AG04450 (cell line): ENCODE measurements at places on chromosomes 11 and 22. TPM values are rescaled to one million over a fixed set of nuclear protein-coding genes. Genes with fewer than 3 reads are reported as not detected.

Gene LRRC55
- polyA plus RNA-seq, result not detected in 2 replicates

Gene TPBGL
- 0.02 TPM in 1 of 2 replicates, not detected in the other for polyA plus RNA-seq

DNA sequence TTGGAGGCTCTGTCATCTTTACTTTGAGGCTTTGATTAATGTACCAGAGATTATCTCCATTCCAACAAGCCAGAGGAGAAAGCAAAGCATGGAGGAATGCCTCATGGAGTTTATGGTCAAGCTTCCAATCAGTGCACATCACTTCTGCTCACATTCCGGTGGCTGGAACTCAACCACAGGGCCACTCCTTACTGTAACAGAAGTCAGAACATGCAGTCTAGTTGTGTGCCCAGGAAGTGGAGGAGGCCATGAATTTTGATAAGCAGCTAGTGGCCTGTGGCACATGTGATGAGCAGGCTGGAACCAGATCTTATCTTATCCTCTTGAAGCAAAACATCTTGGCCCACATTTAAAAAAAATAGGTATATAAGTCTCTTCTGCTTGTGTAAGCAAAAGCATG is 258.9 kb upstream of the ARHGAP20 start:
- DNase-seq, result no peak

- no peak for DNase-seq
Observed at GRCh38 chr22:23100124-23100801, 29.9 kb downstream of the GNAZ start.

DNA sequence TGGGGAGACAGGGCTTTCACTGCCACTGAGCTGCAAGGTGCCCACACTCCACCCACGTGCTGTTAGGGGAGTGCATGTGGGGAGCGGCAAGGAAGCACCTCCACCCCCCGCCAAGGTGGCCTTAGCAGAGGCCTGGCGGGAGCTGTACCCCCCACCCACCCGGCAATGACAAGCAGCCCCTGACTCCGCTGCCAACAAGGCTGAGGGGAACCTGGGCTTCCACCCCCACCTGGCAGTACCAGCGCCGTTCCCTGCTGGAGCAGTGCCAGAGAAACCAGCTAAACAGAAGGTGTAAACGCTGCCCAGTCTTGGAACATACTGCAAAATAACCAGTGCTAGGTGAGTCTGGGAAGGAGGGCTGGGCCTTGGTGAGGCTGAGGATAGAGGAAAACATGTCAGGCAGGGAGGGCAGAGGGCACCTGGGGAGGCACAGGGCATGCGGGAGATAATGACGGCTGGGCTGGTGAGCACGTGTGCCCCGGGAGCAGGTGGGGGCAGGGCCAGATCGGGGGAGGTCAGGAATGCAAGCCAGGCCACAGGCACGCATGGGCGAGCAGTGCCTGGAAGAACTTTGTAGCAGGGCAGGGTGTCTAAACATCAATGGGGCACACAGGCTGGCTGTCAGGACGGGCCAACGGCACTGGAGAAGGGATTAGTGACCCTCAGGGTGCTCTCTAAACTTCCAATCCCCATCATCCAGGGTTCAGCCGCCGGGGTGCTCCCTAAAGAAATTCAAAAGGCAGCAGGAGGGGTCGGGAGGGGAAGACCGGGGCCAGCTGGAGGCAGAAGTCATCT is 6.6 kb downstream of the CERK start:
- no peak for DNase-seq

DNA sequence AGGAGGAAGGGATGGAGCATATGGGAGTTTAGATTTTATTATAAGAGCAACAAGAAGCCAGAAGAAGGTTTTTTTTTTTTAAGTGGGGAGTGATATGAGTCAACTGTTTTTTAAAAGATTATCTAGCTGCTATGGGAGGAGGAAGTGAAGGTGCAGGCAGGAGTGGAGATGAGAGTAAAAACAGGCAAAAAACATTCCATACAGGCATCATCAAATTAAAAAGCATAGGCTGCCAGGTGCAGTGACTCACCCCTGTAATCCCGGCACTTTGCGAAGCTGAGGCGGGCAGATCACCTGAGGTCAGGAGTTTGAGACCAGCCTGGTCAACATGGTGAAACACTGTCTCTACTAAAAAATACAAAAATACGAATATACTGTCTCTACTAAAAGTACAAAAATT is 368.4 kb upstream of the MTNR1B start:
- no peak for DNase-seq

GRCh38 chr11:12209096-12209495 is 98.7 kb downstream of the MICAL2 start:
- no peak for DNase-seq

- DNase-seq, result peak; percentile 24
Observed at GRCh38 chr11:106691807-106692365, 326.4 kb downstream of the GUCY1A2 start.

GRCh38 chr22:34297536-34298120 is 377.4 kb upstream of the LARGE1 start:
- no peak for DNase-seq

GRCh38 chr11:92552942-92553341 is 328.3 kb downstream of the FAT3 start:
- no peak for DNase-seq

- no peak for DNase-seq
Observed at GRCh38 chr11:7671347-7672215, 1.7 kb downstream of the CYB5R2 start.

DNA sequence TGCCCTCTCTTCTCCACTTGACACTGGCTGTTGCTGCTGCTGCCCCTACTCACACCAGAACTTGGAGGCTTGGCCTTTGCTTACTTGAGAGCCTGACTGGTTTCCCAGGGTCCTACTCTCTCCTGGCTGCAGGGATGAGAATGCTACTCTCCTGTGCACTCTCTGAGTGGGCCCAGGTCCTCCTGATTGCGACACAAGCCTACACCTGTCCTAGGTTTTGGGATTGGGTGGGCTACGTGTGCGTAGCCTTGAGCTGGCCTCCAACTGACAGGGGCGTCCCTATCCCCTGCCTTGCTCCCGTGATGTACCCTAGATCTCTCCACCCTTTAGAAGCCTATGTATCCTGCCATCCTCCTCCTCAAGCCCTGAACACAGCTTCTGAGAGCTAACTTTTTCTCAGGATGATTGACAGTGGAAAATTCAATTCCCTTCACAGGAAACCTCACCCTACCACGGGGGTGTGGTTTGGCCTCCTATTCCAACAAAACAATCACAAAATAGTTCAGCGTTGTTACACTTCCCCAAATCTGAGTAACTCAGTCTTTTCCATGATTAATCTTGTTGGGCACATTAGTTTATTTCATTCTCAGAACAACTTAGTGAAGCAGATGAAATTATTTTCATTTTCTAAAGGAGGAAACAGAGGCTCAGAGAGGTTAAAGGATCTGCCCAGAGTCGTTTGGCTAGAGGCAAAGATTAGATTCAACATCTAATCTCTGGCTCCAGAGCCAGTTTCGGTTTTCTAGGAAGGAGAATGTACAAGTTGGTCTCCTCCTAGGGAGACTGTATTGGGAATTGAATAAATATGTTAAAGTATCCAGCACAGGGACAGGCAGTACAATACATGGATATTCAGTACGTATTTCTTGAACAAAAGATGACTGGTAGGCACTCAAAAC is 17.6 kb upstream of the AMOTL1 start:
- DNase-seq, result no peak

DNA sequence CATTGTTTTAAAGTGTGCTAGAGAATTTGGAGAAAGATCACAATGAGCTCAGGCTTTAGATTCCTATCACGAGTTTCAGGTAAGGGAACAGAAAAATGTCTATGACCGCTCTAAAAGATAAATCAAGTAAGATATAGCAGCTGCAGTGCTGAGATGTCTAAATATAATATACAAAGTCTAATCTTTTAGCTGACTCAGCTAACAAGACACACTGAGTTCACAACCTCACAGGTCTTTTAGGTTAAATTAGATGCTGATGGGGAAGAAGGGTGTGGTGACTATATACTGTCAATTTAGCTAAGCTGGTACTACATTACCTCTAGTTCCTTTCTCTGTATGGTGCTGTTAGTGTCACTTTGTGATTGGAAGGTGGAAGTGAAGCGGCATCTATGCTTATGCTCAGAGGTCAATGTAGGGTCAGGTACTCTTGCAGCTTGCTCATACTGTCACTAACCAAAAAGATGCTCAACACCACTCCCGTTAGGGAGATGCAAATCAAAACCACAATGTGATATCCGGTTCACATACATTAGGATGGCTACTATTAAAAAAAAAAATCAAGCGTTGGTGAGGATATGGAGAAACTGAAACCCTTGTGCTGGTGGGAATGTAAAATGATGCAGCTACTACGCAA is 283.5 kb downstream of the SWAP70 start:
- no peak for DNase-seq
